ENCODE measurements at places on chromosomes 7 and 10.

DNA sequence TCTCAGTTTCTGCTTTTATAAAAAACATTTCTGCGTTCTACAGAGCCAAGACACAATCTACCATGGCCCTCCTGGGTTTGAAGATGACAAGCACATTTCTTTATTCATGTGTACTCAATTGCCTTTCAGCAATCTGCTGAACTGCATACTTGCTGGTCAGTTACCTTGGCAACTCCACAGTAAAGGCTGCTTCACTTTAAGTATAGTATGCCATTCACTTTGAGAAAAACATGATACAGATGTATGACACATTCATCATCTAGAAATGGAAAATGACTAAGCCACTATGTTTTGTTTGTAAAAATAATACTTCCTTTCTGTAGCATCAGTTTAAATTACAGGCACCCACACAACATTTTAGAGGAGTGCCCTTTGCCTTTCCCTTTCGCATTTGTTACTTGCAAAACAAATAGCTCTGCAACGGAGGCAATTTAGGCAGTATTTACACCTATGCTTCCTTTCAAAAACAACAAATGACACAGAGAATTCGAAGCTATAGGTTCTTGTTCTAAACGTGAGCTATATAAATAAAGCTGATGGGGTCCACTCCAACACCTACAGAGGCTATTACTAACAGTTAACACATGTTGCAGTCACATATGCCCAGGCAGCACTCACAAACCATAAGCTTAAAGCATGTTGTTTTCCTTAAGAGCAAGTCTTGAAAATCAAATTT is 23.5 kb downstream of the SGCE start:
- DNase-seq, result no peak

DNA sequence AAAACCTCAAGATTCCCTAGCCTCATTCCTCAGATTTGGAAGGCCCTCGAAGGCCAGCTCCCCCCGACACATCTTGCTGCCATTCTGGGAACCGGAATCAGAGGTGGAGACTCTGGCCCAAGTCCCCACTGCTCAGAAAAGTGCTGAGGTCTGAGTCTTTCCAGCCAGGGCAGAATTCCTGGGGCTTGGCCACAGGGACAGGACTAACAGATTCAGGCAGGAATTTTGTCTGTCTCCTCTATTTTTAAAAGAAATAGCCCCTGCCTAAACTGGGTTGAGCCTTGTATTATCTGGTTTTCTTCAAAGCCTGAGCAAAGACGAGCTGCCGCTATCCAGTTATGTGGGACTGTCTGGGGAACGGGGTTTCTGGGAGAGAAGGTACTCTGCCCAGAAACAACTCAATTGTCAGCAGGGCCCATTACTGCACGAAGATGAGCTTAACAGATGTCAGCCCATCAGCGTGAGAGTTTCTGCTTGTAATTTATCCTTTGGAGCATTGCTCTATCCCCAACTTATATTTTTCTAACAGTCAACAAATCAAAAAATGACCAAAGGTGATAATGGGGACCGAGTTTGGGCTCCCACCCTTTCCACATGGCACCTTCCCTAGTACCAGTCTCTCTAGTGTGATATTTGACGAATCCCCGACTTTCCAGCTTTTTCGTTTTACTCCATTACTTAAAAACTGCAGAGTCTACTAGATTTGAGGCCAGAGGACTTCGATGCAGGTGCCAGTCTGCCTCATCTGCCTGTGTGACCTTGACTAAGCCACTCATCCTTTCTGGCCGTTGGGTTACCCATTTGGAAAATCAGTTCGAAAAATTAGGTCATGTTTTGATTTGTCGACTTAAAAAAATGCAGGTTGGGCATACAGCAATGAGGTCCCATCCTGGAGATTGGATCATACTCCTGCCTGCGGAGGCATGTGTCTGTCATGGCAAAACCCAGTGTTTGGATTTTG is 110.9 kb downstream of the WDR11 start:
- DNase-seq, result no peak

DNA sequence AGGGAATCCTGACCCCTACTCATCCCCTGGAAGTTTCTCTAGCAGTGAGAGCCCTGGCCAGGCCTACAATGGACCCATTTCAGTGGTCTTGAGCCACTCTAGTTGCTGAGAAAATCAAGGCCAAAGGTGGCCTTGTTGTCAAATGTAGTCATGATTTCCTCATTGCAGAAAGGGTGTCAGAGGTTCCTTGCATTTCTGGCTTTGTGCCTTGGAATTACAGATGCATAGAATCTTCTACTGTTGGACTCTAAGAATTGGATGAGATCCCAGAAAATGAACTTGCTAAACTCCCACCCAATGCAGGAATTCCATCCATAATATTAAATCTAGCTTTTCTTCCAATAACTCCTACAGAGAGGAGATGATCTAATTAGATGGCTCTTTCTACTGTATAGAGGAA is 12.2 kb downstream of the CPA2 start:
- no peak for DNase-seq

- DNase-seq, result no peak
Observed at GRCh38 chr7:1979591-1980560, 252.9 kb downstream of the MAD1L1 start.

DNA sequence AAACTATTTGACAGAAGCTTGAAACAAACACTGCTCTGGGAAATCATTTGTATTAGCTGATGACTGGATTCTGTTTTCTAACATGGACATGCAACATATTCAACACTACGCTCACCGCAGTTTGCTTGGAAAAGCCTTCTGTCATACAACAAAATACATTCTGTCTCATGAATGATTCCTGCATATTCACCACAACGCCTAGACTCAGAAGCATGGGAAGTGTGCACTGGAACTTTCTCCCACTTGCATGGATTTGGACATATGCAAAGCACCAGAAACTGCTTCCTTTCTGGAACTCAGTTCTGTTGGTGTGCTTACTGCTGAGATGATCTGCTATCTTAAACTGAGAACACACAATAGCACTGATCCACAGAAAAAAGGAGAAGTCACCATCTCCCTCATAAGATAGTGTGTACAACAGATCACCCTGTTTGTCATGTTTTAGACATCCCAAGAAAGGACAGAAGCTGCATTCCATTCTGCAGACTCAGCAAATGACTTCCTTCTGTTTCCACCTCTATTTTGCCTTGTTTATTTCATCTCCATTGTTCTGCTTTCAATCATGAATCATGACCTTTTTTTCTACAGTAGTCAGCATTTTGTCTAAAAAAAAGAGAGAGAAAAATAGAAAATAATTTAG is 115.8 kb downstream of the HTR7 start:
- DNase-seq, result no peak

DNA sequence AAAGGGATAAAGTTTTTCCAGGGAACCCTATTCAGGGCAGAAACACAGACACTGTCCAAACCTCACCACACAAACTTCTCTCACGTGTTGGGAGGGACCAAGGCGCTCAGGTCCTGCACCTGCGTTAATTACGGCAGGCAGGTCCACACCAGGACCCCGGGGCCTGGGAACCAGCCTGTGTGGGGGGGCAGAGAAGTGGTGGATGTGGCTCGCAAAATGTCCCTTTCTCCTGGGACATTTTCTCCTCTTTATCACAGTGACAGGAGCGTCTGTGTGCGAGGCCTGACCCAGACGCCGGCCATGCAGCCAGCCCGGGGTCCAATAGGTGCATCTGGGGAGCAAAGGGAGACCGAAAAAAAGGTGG is 73.4 kb upstream of the ZNF722 start:
- no peak for DNase-seq

GRCh38 chr10:34702093-34702937 is 112.8 kb downstream of the PARD3 start:
- no peak for DNase-seq

GRCh38 chr7:69935107-69935506 is 336.8 kb downstream of the AUTS2 start:
- no peak for DNase-seq

DNA sequence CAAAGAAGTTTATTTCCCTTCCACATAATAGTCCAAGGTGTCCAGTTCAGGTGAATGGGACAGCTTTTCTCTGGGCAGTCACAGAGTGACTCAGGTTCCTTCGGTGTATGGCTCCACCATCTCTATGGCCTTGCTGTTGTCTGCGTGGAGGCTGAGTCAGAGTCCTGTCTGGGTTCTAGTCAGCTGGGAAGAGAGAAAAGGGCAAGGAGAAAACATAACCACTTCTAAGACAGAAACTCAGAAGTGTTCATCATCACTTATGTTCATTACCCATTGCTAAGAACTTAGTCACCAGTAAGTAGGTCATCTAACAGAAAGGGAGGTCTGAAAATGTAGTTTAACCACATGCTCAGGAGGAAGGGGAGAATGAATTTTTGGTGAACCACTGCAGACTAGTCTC is 32.4 kb upstream of the CCDC7 start:
- DNase-seq, result peak; percentile 6

- DNase-seq, result no peak
Observed at GRCh38 chr7:50962962-50963374, 180.3 kb upstream of the GRB10 start.

GRCh38 chr7:24052572-24053260 is 231.3 kb upstream of the NPY start:
- DNase-seq, result no peak

DNA sequence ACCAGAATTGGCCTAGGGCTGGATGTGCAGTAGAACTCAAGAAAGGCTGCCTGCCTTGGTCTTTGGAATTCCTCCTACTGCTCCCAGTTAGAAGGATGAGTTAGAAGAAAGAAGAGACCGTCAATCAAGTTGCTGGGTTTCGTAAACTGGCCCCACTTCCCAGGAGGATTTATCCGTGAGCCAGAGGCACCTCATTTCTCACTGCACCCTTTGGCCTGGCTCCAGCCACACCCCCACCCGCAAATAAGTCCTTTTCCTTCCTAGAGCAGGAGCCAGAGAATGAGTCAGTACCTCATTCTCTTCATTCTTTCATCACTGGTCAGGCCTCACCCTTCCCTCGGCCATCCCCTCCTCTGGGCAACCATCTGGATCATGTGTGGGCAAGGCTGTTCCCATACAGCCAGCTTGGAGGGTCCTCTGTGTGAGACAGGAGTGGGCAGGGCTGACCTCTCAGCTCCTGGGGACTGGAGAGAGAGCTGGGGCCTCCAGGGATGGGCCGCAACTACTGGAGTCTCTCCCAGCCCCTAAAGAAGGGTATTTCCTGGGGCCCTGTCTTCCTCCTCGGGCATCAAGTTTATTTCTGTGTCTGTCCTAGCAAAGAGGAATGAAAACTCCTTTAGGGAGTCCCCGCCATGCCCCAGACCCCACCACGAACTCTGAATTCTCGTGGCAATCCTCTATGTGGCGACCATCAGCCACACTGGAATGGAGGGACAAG is 87.2 kb upstream of the DUSP5 start:
- no peak for DNase-seq

GRCh38 chr7:14752301-14752700 is 150.2 kb downstream of the DGKB start:
- DNase-seq, result no peak

DNA sequence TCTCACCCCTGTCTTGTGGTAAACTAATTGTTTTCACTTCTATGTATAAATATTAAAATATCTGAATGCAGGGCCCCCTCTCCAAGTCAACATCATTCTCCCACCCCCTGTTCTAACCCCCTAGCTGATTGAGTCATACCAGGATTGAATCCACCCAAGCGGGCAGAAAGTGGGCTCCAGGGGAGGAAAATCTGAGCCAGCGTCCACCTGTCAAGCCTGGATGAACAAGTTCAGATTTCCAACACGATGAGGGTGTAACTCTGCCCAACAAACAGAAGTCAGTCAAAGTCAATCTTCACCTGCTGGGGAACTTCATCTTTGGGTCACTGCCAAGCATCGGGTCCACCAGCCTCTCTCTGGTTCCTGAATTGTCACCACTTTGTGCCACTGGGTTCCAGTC is 162.9 kb upstream of the CELF2 start:
- DNase-seq, result no peak

- DNase-seq, result no peak
Observed at GRCh38 chr10:59479426-59479825, 117.1 kb upstream of the FAM13C start.

- no peak for DNase-seq
Observed at GRCh38 chr10:127532659-127533058, 16.4 kb upstream of the NPS start.

DNA sequence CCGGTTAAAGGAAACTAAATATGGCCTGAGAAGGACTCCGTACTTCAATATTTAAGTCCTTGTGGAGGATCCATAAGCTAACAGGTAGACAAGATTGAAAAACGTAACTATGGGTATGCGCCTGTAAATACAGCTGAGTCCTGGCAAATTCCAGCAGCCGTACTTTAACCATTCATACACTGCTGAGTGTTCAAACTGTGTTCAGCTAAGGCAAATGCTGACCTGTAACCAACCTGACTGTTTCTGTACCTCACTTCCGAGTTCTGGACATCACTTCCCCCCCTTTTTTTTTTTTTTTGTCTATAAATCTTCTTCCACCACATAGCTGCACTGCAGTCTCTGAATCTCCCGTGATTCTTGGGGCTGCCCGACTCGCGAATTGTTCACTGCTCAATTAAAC is 69.1 kb downstream of the SRPK2 start:
- DNase-seq, result no peak

DNA sequence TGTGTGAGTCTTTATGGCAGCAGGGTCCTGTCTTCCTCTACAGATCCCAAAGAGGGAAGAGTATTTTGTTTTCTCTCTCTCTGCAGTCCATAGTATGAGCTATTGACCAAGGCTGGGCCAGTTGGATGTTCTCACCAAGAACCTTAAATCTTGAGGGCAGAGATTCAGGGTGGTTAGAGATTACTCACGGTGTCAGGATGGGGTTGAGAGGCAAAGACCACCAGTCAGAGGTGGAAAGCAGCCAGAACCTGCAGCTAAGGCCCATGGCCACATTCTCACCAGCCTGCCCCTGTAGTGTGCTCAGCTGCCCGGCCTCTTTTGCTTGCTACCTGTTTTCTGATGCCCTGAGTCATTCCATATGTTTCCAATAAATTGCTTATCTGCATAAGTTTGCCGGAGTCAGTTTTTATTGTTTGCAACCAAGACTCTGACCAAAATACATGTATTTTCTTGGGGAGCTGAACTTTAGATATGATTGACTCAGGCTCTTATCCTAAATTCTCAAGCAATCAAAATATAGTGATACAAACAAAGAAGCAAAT is 67.0 kb downstream of the MAP3K8 start:
- DNase-seq, result no peak

GRCh38 chr10:50417486-50417885 is 166.2 kb upstream of the ASAH2 start:
- no peak for DNase-seq

DNA sequence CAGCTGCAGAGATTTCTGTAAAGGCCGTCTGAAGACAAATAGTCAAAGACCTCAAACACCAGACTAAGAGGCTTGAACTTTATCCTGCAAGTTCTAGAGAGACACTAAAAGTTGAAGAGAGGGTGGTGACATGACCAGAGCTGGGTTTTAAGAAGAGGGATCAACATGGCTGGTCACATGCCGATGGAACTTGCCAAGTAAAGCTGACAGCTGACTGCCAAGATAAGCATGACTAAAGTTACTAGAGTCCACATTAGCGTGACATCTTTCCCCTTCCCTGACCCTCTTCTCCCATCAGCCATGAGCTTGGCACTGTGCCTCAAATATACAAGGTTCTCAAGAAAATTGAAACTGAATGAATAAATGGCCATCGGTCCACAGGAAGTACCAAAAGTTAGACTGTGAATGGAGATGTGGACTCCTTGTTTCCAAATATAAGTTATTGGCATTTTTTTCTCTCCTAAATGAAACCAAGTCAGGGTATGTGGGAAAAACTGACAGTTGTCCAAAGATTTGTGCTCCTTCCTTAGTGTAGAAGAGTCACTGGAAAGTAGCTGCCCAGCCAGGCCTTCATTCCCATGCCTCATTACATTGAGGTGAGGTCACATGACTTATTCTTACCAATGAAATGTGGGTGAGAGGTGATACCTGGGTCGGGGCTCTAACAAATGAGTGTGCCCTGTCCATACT is 24.5 kb downstream of the XPNPEP1 start:
- no peak for DNase-seq

All from stimulated activated CD4-positive, alpha-beta T cell treated with anti-CD3 and anti-CD28 coated beads, Interleukin-15, amount 100 ng/mL, for 1 hour (primary cell).